ENCODE measurements at places on chromosomes 11 and 22. TPM values are rescaled to one million over a fixed set of nuclear protein-coding genes. Genes with fewer than 3 reads are reported as not detected.

PANX2 gene
- total RNA-seq = 3.3 TPM

P2RY2 gene
- not detected for total RNA-seq

OOSP1 gene
- not detected for total RNA-seq

CARS1 gene
- 94.7 TPM for total RNA-seq

GLYAT gene
- total RNA-seq = not detected
